ENCODE measurements at places on chromosomes 12 and 14. TPM values are rescaled to one million over a fixed set of nuclear protein-coding genes. Genes with fewer than 3 reads are reported as not detected.

Gene KIF26A
- 4.4 TPM for total RNA-seq

DNA sequence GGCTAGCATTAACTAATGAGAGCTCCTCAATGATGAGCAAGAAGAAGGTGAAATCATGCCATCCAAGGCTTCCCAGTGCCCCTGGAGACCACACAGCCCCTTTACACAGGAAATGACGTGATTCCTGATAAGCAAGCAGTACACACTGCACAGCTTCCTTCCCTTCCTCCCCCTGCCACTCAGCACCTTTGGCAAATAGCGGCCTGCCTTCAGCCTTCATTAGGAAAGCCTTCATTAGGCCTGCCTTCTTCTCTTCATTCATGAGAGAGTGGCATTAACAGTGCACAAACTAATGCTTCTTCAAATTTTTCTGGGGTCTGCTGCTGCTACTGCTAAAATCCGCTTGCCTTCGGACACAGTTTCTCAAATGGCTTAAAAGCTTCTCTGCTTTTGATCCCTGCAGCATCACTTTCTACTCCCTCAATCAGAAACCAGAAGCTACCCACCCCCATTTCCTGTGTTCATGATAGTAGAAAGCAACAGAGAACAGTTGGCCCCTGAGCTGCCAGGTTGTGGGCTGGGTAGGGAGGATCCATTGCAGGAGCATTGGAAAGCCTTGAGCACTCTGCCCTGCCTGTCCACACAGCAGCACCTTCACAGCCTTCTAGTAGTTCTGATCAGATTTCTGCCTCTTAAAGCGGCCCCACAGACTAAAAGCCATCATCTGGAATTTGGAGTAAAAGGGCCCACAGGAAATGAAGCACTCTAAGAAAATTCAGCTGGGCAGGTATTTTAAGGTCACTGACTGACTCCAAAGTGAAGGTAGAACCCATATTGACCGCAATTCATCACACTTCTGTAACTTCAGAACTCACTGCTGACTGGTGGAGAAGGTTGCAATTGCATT, 103.8 kb upstream of the ETV6 start:
- H3K36me3 ChIP-seq: no peaks in the 10 kb centered on the region
- no peaks in the 10 kb centered on the region for H3K4me1 ChIP-seq
- no peak for DNase-seq

GRCh38 chr12:64650762-64651161, 40.5 kb downstream of the RASSF3 start:
- no peaks in the 10 kb centered on the region for H3K27me3 ChIP-seq
- H3K4me1 ChIP-seq: peaks cover 54% of the 10 kb centered on the region
- no peaks in the 10 kb centered on the region for H3K36me3 ChIP-seq

- no peak for DNase-seq
- H3K4me1 ChIP-seq: peaks cover 6% of the 10 kb centered on the region
- H3K4me3 ChIP-seq: no peak overlapping the region
- no peak overlapping the region for H3K27ac ChIP-seq
- H3K36me3 ChIP-seq: no peaks in the 10 kb centered on the region
- peaks cover 28% of the 10 kb centered on the region for H3K27me3 ChIP-seq
These were observed 2.3 kb upstream of the NEUROD4 start for GRCh38 chr12:55017416-55017925.

- H3K36me3 ChIP-seq: no peaks in the 10 kb centered on the region
- no peak overlapping the region for H3K4me3 ChIP-seq
- no peak for DNase-seq
- H3K27ac ChIP-seq: no peak overlapping the region
These were observed 62.6 kb upstream of the SSTR1 start for GRCh38 chr14:38145142-38145541.
